Airway epithelial cell (primary cell): ENCODE measurements at places on chromosomes 4 and X. TPM values are rescaled to one million over a fixed set of nuclear protein-coding genes. Genes with fewer than 3 reads are reported as not detected.

Gene TRIML2
- total RNA-seq: not detected in 2 replicates

Gene F9
- not detected in 2 replicates for total RNA-seq

Gene SLC9B2
- total RNA-seq: 7.7 and 13.2 TPM in 2 replicates

Gene ITIH6
- total RNA-seq: not detected in 2 replicates

Gene FATE1
- total RNA-seq: not detected in 2 replicates

Gene SLC35A2
- total RNA-seq: 25.6 and 26.7 TPM in 2 replicates

Gene NOX1
- not detected in 2 replicates for total RNA-seq

Gene CFAP299
- not detected in 2 replicates for total RNA-seq

Gene MAGEA4
- total RNA-seq: not detected in 2 replicates

Gene NPY2R
- not detected in 2 replicates for total RNA-seq

Gene KDR
- total RNA-seq: 0.35 TPM in 1 of 2 replicates, not detected in the other

Gene TRIM75
- not detected in 2 replicates for total RNA-seq

Gene ZMYM3
- total RNA-seq: 9.9 and 16.2 TPM in 2 replicates

Gene TLR2
- 1.0 and 1.3 TPM in 2 replicates for total RNA-seq

Gene DAPP1
- 27.7 and 29.6 TPM in 2 replicates for total RNA-seq

Gene PCYT1B
- 0.60 and 1.1 TPM in 2 replicates for total RNA-seq

Gene TLR6
- total RNA-seq: 0.92 and 1.6 TPM in 2 replicates

Gene RASSF6
- 5.4 and 6.4 TPM in 2 replicates for total RNA-seq

Gene MND1
- 6.3 and 7.7 TPM in 2 replicates for total RNA-seq

Gene METAP1
- 70.5 and 73.8 TPM in 2 replicates for total RNA-seq

Gene GRXCR1
- total RNA-seq: not detected in 2 replicates

Gene NALF2
- total RNA-seq: 0.21 TPM in 1 of 2 replicates, not detected in the other

Gene TRAM1L1
- total RNA-seq: 0.88 and 1.9 TPM in 2 replicates

Gene CXCL8
- total RNA-seq: 23.4 and 37.9 TPM in 2 replicates

Gene DOK7
- total RNA-seq: 3.4 and 3.6 TPM in 2 replicates

Gene AMBN
- total RNA-seq: not detected in 2 replicates

Gene NWD2
- 0.07 TPM in 1 of 2 replicates, not detected in the other for total RNA-seq

Gene GPR34
- total RNA-seq: not detected in 2 replicates

Gene CSAG3
- total RNA-seq: not detected in 2 replicates

Gene PDLIM5
- 45.3 and 61.5 TPM in 2 replicates for total RNA-seq
